ENCODE measurements at places on chromosomes 3 and 15.

- DNase-seq, result no peak
Observed at GRCh38 chr3:23117856-23118255, 85.3 kb upstream of the UBE2E2 start.

DNA sequence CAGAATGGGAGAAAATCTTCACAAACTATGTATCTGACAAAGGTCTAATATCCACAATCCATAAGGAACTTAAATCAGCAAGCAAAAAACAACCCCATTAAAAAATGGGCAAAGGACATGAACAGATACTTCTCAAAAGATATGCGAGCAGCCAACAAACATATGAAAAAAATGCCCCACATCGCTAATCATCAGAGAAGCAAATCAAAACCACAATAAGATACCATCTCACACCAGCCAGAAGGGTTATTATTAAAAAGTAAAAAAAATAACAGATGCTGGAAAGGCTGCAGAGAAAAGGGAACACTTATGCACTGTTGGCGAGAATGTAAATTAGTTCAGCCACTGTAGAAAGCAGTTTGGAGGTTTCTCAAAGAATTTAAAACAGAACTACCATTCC, 80.2 kb upstream of the ATP11B start:
- DNase-seq, result no peak

DNA sequence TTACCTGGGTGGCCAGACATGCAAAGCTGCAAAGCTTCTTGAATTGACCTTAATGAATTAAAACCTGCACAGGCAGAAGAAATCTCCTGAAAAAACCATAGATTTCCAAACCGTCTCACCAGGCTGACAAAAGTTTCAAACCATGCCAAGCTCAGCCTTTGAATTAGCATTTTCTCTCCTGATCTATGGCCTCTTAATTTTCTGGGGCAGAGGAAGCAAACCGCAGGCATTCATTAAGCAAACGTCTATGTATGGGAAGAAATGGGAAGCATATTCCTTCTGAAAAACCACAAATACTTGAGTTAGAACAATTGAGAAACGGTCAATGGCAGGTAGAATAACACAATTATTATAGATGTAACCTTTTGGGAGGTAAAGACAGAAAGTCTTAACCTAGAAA, 500.2 kb upstream of the NR2F2 start:
- DNase-seq, result no peak

DNA sequence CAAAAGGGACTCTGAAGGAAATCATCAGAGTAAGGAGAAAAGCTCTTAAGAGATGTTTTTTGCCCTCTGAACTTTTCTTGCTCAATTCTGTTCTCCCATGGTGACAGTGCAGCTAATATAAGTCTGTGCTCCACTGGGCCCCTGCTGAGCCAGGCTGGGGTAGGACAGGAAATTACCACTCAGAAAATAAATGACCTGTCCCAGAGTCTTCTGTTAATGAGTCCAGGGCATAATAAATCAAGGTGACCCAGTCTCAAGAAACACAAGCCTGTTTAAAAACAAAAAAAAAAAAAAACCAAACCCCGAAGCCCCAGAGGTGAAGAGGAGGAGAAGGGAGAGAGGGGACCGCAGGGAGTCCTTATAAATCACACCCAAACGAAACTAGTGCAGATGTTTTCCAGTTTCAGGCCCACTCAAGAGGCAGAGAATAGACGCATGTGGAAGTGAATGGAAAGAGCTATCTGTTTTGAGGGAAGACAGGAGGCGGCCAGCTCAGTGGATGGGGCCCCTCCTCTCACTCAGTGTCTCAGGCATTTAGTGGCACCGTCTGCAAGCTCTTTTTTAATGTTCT, 59.8 kb upstream of the BOC start:
- no peak for DNase-seq

GRCh38 chr3:140830391-140830790, 111.2 kb upstream of the SLC25A36 start:
- no peak for DNase-seq

- DNase-seq, result no peak
Observed at GRCh38 chr3:47491777-47492176, 16.0 kb upstream of the SCAP start.

- DNase-seq, result no peak
Observed at GRCh38 chr15:29170521-29170920, 99.1 kb downstream of the NSMCE3 start.

Measured in BE2C (cell line).